ENCODE measurements at places on chromosomes 11 and 22.

DNA sequence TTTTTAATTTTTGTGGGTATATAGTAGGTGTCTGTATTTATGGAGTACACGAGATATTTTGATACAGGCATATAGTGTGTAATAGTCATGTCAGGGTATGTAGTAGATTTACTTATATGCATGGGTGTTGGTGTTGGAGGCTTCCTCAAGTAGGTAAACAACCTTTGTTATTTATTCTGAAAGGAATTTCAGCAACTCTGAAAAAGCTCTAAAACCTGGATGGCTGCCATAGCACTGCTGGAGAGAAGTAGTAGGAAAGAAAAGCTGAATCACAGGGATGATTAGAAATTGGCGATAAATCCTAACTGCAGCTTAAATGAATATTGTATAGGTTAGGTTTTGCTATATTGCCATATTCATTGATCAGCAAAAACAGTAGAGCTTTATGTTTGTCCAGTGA is 44.4 kb upstream of the ST14 start:
- DNase-seq = no peak

GRCh38 chr22:19708321-19709011 is 5.8 kb upstream of the SEPTIN5 start:
- DNase-seq = no peak

DNA sequence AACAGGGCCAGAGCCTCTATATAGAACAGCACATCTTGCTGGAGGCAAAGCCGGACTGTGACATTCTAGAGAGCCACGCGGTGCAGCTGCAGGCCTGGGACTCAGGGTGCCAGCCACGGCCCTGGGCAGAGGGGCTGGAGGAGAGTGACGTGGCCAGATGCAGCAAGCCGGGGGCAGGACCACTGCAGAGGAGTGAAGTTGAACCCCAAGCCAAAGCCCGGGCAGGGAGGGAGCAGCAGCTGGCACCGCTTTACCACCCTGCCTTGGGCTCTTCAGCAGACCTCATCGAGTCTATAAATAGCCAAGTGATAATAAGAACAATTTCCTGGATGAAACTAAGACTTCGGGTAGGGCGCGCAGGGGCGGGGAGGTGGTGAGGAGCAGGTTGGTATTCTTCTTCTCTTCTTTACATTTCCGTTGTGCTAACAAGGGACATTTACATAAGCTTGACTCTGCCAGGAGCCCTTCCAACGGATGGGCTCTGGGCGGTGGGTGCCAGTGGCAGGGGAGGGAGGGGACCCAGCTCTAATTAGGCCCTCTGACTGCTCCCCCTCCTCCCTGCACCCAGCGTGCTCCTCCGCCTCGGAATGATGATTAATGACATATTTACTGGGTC is 110.2 kb downstream of the ST3GAL4 start:
- DNase-seq = peak; percentile 47

DNA sequence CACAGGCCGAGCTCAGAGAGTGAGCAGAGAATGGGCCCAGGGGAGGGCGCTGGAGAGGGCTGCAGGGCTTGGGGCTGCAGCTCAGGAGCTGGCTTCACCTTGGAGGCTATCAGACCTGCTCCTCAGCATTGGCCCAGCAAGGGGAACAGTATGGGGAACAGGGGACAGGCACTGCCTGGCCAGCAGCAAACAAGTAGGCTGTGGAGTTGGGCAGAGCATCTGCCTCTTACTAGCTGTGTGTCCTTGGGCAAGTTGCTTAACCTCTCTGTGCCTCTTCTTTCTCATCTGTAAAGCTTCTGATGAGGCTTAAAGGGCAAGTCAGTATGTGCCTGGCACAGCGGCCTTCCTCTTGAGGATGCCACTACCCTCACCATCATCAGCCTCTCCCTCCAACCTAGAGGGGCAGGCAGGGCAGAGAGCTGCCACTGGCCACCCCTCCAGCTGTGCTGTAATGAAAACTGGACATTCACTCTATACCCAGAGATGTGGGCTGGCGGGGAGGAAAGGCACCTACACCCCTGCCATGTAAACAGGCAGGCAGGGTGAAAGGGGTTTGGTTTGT is 7.5 kb upstream of the CDKN1C start:
- DNase-seq = no peak

DNA sequence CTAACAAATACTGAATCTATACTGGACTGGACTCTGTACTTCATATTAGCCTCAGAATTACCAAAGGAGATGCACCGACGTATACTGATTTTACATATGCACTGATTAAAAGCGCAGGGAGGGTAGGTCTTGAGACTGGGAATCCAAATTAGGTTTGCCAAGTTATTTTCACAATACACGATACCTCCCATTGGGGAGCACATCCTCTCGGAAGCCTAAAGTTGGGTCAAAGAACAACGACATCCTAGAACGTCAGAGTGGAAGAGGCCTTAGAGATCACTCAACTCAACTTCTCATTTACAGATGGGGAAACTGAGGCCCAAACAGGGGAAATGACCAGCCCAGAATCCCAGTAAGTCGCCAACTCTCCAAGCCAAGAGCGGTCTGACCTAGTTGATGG is 626 bp downstream of the DNAL4 start:
- no peak for DNase-seq

DNA sequence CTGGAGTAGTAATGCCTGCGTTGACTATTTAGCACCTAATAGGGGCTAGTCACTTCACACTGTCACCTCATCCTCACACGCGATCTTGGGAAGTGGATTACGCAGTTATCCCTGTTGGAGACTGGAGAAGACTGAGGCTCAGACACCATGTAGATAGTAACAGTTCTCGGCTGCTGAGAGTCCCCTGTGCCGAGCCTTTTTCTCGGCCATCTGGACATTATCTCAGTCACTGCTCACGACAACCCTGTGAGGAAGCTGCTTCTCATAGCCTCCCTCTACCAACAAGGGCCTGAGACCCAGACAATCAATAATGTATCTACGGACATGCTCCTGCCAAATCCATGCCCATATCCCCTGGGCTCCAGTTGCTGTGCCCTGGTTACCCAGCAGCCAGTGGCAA is 25.9 kb downstream of the SCUBE1 start:
- DNase-seq = no peak

GRCh38 chr11:68954836-68955606 is 25.8 kb downstream of the MRGPRD start:
- DNase-seq = no peak

DNA sequence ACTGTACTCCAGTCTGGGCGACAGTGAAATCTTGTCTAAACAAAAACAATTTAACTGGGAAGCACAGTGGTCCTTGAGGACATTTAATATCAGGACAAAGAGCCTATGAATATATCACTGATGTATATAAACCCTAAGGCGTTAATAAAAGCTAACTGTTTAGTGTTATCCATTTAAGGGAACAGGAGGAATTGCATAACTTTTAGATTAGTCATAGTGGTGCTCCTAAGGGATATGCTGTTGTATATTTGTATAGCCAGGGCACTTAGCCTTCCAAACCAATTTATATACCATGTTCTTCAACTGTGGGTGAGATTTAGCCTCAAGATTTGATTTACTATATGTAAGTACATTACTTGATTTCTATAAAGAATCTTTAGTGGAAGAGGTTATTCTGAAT is 3.0 kb upstream of the CHEK1 start:
- no peak for DNase-seq

DNA sequence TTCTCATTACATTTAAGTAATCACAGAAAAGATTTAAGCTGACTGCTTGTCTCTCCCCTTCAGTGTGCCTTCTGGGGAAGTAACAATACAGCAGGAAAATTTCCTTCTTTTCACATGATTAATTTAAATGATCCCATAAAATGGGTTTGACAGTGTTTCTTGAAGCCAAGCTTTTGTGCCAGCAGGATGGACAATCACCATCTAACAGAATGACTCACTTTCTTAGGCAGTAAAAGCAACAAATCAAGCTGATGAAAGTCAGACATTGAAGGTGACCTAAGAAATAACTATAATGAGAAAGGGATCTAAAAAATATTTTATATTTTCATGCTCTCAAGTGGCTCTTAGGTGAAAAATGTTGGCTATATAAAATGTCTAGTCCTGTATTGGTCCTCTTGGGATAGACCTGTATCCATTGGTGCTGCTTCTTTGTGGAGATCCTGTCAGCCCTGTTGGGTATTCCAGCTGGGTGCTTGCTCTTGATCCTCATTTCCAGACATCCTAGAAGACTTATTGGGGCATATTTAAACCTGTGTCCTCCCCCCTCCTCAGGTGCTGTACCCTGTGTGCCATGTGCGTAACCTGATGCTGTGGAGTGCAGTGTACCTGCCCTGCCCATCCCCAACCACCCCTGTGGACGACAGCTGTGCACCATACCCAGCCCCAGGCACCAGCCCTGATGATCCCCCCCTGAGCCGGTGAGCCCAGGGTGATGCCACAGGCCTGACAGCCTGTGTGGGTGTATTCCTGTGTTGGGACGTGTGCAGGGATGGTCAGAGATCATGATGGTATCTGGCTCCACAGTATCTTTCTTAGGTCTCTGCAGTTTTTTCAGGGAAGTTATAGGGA is 62.7 kb upstream of the HORMAD2 start:
- DNase-seq = no peak

GRCh38 chr11:69828971-69829344 is 9.7 kb upstream of the FGF3 start:
- no peak for DNase-seq

DNA sequence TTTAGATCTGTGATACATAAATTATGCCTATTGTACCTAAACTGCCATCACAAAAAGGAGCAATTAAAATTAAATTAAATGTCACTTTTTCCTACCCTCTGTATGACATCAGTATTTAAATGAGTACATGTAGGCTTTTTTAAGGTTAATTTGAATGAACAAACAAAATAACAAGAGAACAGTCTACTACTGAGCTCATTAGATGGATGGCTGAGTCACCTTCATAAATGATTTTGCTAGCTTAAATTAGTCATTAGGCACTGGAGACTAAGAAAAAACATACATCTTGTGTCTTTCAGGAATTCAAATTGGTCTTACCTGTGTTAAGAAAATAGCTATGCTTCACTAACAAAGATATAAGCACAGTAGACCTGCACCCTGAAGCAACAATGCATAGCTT is 153.6 kb downstream of the RCN1 start:
- DNase-seq = no peak

- DNase-seq = no peak
These were observed 8.2 kb downstream of the UPB1 start for GRCh38 chr22:24503137-24503842.

DNA sequence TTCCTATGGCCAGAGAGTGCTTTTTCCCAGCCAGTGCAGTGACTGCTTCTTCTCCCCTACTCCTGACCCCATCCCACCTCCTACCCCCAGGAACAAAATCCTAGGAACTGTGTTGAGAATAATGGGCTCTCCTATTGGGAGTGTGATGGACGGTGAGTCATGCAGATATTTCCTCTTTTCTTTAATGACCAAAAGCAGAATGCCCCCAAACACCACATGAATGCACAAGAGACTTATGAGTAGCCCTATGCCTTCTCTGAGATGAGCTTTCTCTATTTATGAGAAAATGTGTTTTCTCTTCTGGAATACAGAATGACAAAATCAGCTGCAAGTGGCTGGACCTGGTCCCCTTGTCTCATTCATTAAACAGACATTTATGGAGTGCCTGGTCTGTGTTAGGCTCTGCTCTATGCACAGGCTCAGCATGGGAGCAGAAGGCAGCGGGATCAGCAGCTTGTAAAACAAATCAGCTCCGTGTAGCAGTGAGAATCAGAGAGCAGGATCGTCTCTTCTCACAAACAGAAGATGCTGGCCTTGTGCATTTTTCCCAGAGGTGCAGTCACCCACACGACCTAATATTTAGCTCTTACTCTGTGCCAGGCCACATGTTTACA is 47.5 kb upstream of the GALNT18 start:
- DNase-seq = no peak

GRCh38 chr11:110338684-110339083 is 42.3 kb upstream of the RDX start:
- DNase-seq = no peak

- no peak for DNase-seq
These were observed 68.3 kb downstream of the BCR start for GRCh38 chr22:23248583-23248982.

- no peak for DNase-seq
These were observed 51.7 kb downstream of the ZBTB16 start for GRCh38 chr11:114110952-114111947.

GRCh38 chr11:103582351-103582909 is 454.0 kb upstream of the DDI1 start:
- no peak for DNase-seq

GRCh38 chr11:71204748-71205664 is 47.4 kb downstream of the SHANK2 start:
- DNase-seq = no peak

- DNase-seq = no peak
These were observed 10.3 kb downstream of the POLDIP3 start for GRCh38 chr22:42604403-42604802.

DNA sequence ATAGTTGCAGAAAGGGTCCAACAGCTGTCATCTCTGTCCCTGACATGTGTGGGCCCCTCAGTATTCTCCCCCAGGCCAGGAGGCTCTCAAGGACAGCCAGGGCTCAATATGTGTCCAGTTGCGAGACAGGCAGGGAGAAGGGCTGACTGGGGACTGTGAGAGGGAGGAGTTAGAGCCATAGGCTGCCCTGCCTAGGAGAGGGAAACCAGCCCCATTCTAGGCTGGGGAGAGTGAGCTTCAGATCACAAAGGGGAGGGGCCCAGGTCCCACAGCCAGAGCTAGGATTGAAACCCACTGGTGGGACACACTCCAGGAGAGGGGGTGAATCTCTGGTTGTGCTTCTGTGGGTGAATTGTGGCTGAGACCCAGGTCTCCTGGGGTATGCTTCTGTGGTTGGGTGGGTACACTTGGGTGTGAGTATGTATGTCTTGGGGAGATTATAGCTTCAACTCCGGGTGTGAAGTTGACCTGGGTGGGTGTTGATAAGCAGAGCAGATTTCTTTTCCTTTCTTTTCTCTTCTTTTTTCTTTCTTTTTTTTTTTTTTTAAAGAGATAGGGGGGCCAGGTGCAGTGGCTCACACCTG is 2.1 kb upstream of the CARNS1 start:
- DNase-seq = no peak

DNA sequence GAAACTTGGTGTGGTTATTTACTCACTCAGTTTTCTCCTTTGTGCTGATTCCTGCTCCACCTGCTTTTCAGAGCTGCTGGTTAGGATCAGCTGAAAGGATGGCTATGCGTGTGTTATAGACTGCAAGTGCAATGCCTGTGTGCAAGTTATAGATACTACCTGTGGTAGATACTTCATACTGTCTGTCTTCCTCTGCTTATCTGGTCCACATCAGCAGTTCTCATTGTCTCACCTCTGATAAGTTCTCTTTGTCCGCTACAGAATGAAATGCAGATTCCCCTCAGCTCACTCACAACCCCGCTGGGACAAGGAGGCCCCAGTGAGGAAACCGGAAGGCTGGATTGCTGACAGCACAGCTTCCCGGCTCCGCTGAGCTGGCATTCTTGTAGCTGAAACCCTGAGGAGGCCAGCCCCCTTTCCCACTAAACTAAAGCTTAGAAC is 37.5 kb upstream of the LYVE1 start:
- no peak for DNase-seq

GRCh38 chr22:39777716-39778454 is 115.7 kb downstream of the ENTHD1 start:
- no peak for DNase-seq

GRCh38 chr11:104049116-104049515 is 12.7 kb downstream of the DDI1 start:
- no peak for DNase-seq

- no peak for DNase-seq
These were observed 245.9 kb downstream of the TBC1D22A start for GRCh38 chr22:47008208-47008885.

Measured in NCI-H1417 treated with DMSO at 0.1 percent for 48 hours (cell line).